ENCODE measurements at places on chromosomes 2 and 18.

DNA sequence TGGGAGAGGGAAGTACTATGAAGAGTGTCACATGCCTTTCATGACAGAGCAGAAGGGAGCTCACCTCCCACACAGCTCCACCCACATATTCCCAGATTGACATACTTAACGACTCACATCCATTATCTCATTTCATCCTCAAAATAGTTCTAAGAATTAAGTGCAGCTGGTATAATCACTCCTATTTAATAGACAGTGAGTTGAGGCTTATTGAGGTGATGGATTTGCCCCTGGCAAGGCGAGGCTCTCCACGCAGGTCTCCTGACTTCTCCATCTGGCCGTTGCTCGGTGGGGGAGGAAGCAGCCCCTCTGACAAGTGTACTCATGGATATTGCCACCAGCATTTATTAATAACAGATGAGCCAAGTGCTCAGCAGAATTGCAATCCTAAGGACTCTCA lies 81.4 kb downstream of the TGOLN2 start:
- DNase-seq = no peak

DNA sequence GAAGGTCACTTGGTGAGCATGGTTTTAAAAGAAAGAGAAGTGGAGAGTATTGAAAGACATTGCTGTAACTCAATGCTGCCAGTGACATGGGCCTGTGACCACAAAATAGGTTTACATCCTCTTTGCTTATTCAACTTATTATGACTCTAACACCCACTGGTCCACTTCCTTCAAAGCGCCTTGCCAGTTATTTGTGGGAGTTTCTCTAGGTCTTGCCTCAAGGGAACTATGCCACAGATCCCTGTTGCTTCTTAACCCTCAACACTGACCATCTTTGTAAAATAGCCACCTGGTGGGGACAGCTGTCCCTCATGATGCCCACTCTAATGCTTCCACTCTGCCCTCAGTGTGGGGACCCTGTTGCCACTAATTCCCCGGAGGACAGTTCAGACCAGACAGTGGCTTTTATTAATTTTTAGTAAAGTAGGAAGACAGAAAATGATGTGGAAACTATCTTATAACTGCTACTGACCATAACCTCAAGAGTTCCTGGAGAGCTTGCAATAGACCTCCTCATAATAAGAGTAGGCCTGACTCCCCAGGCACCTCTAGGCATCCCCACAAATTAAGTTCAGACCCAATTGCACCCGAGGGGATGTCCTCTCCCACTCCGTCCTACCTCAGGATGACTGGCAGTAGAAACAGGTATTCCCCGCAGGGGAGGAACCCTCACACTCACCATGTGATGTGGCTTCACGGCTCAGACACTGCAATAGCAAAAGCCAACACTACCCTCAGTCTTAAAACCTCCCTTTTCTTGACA lies 31.3 kb upstream of the SLC25A52 start:
- no peak for DNase-seq

DNA sequence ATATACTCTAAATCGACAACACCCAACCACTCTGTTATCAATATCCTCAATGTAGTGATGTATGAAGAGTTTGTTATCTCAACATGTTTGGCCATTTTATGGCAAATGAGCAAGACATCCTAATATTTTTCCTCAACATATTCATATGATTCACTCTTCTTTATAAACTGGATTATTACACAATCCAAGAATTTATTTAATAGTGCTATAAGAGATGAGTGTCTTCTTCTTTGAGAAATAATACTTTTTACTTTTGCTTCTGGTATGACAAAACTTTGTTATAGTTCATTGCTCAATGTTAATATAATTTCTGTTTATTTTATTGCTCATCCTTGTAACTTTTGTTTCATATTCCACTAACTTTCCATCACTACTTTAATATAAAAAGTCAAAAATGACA lies 44.3 kb downstream of the SCN9A start:
- DNase-seq = no peak

DNA sequence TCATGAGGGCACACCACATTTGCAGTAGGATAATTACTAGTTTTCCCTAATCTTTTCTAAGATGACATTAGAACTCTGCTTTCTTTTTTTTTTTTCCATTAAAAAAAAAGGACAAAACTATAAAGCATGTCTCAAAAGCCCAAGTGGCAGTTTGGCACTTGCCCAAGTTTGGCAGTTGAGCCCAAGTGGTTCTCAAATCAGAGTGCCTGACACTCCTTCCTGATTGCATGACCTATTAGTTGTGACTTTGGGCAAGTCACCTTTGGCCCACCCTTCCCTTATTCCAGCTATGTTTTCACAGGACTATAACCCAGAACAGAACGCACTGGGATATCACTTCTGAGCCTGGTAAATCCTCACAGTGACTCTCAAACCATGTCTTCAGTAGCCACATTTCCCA lies 273.0 kb downstream of the CCDC85A start:
- DNase-seq = no peak

GRCh38 chr18:7221424-7222155 lies 9.3 kb upstream of the LRRC30 start:
- DNase-seq = peak; percentile 33

All from fibroblast of skin of left biceps (primary cell).